ELR (cell line): ENCODE measurements at places on chromosomes 5 and 9.

DNA sequence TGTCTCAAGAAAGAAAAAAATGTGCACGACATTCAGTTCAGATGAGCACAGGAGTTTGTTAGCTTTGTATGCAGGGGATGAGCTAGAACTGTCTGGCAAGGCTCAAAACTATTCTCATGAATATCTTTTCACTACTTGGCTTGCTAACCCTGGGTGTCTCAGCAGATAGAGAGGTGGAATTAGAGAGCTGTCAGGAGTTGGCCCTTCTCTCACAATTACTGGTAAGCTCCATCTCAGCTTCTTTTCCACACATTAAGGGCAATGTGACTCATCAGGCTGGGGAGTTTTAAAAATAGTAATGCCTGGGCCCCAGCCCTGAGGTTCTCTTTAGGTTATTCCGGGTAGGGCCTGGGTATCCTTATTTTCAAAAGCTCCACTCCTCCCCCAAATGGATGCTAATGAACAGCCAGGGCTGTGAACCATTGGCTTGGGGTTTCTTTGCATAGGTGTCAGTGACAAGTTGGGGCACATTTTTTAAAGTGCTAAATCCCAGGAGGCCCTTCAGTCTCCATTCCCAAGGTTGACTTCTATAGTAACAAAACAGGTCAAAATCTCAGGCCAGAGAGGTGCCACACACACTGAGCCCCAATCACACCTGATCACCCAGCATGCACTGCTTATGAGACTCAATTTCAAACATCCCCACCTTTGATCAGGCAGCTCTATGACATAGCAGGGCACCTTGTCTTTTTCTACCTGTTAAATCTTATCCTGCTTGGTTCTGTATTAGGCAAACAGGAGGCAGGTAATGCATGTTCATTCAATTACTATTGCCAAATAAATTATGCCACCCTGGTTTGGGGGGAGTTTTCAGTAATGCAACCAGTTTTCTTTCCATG, 239.7 kb upstream of the DAP start:
- DNase-seq: no peak

- no peak for DNase-seq
These were observed 3.9 kb downstream of the SLC4A9 start for GRCh38 chr5:140363631-140364471.

DNA sequence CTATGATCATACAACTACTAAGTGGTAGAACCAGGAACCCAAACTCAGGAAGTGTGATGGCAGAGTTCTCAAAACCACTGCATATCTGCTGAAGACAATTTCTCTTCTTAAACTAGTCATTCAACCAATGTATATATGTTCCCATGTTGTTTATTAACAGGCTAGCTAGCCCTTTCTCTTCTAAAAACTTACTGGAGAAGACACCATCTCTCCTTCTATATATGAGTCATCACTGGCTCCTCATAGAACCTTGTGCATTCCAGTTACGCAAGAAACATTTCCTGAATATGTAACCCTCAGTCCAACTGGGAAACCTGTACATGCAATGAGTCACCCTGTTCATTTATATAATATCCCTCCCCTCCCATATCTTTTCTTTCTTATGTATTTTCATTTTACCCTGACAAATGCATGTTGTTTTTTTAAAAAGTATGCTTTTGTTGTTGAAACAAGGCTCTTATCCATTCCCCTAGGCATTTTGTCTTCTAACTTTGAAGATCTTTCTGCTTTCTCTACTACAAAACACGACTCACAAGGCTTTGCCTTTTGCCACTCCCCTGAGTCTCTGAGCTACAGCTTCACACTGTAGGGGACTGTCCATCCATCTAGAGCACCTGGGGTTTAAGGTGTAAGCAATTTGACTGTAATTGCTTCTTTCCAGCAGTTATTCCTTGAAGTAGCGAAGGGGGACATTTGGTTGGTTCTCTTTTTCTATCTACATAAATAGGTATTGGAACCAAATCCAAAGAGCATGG, 119.5 kb downstream of the ANXA1 start:
- peak; percentile 93 for DNase-seq

- no peak for DNase-seq
These were observed 144.6 kb downstream of the CACNA1B start for GRCh38 chr9:138022121-138022741.

DNA sequence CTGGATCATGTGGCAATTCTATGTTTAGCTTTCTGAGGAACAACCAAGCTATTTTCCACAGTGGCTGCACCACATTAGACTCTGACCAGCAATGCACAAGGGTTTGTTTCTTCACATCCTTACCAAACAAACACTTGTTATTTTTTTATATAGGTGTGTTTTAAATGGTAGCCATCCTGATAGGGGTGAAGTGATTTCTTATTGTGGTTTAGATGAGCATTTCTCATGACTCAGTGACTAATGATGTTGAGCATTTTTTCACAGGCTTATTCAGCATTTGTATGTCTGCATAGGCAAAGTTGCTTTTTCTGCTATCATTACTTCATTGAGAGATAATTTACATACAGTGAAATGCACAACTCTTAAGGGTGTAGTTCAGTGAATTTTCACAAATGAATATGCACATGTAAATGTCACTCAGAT, 36.0 kb downstream of the ANKRD33B start:
- DNase-seq: peak; percentile 85
